Activated CD4-positive, alpha-beta T cell treated with anti-CD3 and anti-CD28 coated beads, Interleukin-2, amount 50 U/mL, for 1 hour (primary cell): ENCODE measurements at places on chromosomes 13 and 19.

- no peak for DNase-seq
Observed at GRCh38 chr19:16281743-16282142, 42.9 kb upstream of the KLF2 start.

- DNase-seq: no peak
Observed at GRCh38 chr13:32423592-32423991, 4.3 kb downstream of the N4BP2L1 start.

- no peak for DNase-seq
Observed at GRCh38 chr13:91405240-91405639, 6.8 kb downstream of the GPC5 start.

GRCh38 chr19:45793178-45793564 lies 526 bp upstream of the DMWD start:
- no peak for DNase-seq

DNA sequence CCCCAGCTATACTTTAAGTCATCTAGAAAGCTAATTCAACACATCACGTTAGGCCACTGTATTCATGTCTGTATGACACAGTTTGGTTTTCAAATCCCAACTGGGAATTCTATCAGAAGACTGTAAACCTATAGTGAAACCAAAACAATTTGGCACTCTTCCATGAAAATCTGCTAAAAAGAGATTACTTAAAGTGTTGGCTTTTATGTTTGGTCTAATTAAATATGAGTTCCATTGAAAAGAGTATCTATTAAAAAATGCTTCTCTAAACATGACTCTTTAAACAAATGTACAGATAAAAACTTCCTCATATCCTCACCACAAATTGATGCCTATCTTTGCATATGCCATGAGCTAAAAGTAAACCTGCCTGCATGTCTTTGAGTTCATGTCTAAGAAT lies 25.4 kb downstream of the PCDH9 start:
- DNase-seq: no peak

- no peak for DNase-seq
Observed at GRCh38 chr13:77309254-77309653, 17.6 kb downstream of the MYCBP2 start.

GRCh38 chr13:106710266-106710665 lies 142.3 kb upstream of the ARGLU1 start:
- DNase-seq: no peak

- no peak for DNase-seq
Observed at GRCh38 chr19:7579182-7579581, 16.5 kb upstream of the CAMSAP3 start.

GRCh38 chr19:19602713-19603324 lies 15.7 kb downstream of the PBX4 start:
- no peak for DNase-seq

GRCh38 chr13:76799696-76800095 lies 86.5 kb downstream of the KCTD12 start:
- DNase-seq: no peak

DNA sequence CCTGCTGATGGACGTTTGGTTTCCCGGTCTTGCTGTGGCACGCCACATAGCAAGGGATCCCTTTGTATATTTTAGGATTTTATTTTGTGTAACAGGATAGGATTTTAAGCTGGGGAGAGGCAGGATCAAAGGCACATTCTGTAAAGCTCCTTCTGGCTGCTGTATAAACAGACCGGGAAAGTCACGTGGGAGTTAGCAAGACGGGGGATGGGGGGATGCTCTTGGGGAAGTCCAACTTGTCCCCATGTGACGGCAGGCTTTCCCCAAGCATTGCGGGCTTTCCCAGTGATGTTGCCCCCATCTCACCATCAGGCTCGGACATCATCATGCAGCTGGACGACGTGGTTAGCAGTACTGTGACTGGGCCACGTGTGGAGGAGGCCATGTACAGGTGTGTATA lies 5.8 kb downstream of the QTRT1 start:
- DNase-seq: no peak

- peak; percentile 5 for DNase-seq
Observed at GRCh38 chr13:100584896-100585295, 3.7 kb downstream of the GGACT start.

DNA sequence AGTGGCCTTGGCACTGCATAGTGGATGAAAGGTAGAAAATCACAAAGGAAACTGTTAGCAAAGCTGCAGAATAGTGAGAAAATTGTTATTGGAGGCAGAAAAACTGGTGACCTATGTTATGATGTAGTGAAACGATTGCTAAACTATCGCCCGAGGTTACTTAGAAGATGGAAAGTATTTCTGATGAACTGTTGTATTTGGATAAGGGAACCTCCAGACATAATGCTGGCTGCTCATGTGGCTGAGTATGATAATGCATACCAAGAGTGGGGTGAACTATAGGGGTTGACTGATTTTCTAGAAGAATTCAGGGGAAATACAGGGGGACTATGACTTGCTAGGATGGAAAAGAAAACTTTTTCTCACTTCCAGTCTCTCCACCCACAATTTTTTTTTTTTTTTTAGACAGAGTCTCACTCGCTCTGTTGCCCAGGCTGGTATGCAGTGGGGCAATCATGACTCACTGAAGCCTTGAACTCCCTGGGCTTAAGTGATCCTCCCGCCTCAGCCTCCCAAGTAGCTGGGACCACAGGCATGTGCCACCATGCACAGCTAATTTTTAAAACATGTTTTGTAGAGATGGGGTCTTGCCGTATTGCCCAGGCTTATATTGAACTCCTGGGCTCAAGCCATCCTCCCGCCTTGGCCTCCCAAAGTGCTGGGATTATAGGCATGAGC lies 4.4 kb upstream of the EID2 start:
- no peak for DNase-seq

- no peak for DNase-seq
Observed at GRCh38 chr19:33343301-33343700, 30.2 kb upstream of the CEBPG start.

DNA sequence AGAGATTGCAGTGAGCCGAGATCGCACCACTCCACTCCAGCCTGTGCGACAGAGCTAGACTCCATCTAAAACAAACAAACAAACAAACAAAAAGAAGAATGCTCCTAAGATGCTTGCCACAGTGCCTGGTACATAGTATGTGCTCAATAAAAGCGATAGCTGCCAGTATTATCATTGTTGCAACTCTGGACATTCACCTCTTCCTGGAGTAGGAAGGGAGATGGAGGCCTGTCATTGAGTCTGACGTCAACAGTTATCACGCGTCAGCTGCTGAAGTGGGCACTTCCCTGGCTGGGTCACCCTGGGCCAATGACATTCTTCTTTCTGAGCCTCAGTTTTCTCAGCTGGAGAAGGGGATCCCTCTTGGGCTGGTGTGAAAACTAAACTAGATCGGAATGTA lies 4.2 kb upstream of the PLAUR start:
- DNase-seq: no peak

GRCh38 chr13:70769817-70770216 lies 661.6 kb upstream of the KLHL1 start:
- DNase-seq: no peak

DNA sequence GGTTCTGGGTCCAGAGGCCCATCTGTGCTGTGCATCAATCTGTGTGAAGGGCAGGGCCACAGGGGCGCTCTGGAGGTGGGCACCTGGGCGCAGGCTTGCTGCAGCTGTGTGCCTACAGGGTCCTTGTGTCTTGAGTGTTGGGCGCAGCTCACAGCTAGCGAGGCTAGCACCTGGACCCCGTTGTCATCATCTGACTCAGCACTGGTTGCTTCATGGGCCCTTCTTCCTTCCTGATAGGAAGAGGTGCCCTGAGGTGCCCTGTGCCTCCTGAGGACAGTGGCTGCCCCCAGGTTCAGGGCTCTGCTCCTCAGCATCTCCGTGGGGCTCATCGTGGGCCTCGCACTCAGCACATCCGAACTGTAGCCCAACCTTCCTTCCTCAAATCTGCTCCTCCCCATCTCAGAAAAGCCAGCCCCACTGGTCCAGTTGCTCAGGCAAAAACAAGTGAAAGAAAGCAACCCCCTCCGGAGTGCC lies 54.8 kb downstream of the GATAD2A start:
- DNase-seq: peak; percentile 18

- no peak for DNase-seq
Observed at GRCh38 chr19:10780368-10780767, 55.6 kb downstream of the TMED1 start.

- DNase-seq: no peak
Observed at GRCh38 chr13:97072297-97072696, 78.0 kb upstream of the OXGR1 start.

DNA sequence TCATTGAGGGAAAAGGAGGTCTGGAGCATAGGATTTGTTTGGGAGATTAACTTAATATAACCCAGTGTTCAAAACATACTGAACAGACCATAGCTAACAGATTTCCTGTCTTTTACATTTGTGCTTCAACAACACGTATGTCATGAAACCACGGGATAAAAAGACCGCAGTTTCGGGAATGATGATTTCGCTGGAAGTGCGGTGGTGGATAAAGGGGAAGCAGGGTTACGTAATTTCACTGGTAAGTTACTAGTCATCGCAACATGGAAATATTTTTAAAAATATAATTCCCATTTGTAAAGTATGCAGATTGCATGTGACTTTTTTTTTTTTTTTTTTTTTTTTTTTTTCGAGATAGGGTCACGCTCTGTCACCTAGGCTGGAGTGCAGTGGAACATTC lies 237.4 kb downstream of the LMO7 start:
- no peak for DNase-seq

DNA sequence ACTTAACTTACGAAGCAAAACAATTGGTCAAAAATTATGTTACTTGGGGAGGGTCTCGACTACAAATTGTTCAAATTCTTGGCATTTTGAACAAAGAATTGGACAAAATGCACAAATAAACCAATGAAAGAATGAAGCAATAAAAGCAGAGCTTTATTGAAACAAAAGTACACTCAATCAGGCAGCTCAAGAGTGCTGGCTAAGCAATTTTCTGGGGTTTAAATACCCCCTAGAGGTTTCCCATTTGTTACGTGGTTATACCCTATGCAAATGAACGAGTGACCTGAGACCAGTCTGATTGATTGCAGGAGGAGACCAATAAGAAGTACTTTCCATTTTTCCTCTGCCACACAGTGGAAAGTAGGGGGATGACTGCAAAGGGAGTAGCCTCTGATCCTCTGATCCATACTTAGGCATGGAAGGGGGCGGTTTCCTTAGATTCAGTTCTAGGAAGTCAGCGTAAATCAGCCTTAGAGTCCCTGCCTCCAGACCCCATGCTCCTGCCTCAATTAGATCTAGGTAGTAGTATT lies 228.6 kb downstream of the EFNB2 start:
- DNase-seq: no peak

- no peak for DNase-seq
Observed at GRCh38 chr13:46526740-46527139, 26.2 kb upstream of the LRCH1 start.

DNA sequence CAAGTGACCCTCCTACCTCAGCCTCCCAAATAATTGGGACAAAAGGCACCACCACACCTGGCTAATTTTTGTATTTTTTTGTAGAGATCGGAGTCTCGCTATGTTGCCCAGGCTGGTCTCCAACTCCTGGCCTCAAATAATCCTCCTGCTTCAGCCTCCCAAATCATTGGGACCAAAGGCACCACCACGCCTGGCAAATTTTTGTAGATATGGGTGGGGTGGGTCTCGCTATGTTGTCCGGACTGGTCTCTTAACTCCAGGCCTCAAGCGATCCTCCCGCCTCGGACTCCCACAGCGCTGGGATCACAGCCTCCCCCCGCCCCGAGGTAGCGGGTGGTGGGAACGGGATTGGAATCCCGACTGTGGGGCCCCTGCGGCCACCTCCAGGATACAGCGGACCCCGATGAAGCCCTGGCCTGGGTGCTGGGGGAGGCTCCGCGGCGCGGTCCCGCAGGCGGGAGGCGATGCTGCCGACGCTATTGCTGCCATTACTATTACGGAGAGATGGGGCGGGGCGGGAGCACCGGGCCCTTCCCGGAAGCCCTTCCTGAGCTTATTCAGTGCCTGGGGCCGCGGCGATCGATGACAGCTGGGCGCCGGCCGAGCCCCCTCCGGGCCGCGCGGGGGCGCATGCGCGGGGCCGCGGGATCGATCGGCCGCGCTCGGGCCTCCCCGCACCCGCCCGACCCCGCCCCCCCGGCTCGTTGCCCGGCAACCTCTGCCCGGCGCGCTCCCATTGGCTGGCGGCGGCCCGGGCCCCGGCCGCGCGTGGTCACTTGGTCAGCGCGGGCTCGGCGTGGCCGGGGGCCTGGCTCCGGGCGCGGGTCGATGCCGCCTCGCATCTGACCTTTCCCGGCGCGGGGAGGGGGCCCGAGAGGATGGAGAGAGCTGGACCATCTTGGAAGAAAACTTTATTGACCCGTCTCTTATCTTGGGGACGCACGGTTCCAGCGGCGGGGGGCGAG lies 27.9 kb upstream of the ONECUT3 start:
- no peak for DNase-seq

- DNase-seq: no peak
Observed at GRCh38 chr13:26822146-26822545, 61.6 kb upstream of the GPR12 start.

GRCh38 chr13:41501281-41501680 lies 43.9 kb downstream of the RGCC start:
- DNase-seq: no peak

DNA sequence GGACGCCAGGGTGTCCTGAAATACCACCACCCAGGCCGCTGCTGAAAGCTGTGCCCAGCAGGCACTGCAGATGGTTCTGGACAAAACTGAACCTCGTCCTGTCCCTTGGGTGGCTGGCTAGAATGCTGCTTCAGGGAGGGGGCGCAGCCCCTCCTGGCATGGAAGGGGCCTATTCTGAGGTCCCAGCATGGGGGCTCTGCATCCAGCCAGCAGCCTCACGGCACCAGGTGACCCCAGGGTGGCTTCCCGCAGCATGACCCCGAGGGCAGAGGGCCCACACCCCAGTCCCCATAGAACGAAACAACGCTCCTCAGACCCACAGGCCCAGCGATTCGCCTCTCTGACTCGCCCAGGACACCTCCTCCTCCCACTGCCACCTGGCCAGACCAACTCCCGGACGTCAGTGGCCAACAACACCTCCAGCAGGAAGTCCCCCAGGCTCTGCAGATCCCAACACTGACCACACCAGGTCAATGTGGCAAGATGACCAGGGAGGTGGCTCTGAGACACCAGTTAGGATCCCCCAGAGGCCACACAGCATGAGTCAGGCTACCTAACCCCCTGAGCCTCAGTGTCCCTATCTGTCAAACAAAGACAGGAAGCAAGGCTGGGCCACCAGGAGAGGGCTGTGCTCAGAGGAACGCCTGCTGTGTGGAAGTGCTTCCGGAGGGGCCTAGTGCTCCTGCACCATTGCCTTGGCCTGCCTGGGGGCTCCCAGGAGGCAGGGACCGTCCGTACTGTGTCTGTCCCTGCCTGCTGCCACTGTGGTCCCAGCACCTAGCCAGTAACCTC lies 6.1 kb downstream of the MKNK2 start:
- DNase-seq: no peak

GRCh38 chr13:46951516-46951915 lies 54.7 kb upstream of the HTR2A start:
- DNase-seq: no peak

DNA sequence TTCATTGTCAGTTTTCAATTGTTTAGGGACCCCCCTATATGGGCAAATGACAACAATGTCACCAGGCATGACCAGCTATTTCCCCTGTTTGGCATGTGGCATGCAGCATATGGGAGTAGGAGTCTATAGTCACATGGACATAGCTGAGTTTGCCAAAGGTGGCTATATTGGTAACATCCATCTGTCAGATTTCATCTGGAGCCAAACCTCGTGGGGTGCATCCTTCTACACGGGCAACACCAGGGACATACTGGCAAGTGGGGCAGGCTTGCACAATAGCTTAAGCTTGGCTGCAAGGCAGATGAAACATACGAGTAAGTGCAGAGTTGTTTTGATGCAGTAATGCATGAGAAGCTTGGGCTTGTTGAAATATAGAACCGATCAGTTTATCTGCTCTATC lies 24.5 kb upstream of the ZNF816 start:
- DNase-seq: no peak

- peak; percentile 37 for DNase-seq
Observed at GRCh38 chr19:45591004-45591637, 6.5 kb upstream of the OPA3 start.
